Activated CD4-positive, alpha-beta T cell treated with anti-CD3 and anti-CD28 coated beads, Interleukin-2, amount 50 U/mL, for 24 hours (primary cell): ENCODE measurements at places on chromosomes 5 and 9.

GRCh38 chr9:126927419-126927818 lies 12.8 kb downstream of the RALGPS1 start:
- no peak for DNase-seq

GRCh38 chr5:140555747-140556312 lies 1.4 kb downstream of the SRA1 start:
- DNase-seq: no peak

GRCh38 chr5:178324481-178325310 lies 92.1 kb upstream of the PHYKPL start:
- DNase-seq: no peak

- no peak for DNase-seq
These were observed 41.9 kb upstream of the SAP30L start for GRCh38 chr5:154403776-154404387.

DNA sequence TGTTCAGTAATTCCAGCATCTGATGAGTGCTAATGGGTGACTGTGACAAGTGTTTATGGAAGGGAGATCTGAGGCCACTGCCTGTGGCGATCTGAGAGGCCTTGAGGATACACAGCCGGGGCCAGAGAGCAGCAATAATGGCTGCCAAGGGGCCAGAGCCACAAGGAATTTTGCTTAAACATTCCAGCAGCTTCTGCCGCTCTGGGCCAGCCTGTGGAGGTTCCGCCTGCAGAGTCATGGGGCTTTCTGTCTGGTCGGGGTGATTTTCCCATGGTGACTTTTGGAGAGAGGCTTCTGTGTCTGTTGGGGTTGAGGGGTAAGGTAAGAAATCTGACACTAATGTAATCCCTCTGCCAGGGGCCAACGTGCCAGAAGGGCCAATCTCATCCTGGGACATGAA lies 353.5 kb downstream of the ADAMTS6 start:
- DNase-seq: no peak

- DNase-seq: no peak
These were observed 117.8 kb upstream of the SARDH start for GRCh38 chr9:133855802-133856521.

DNA sequence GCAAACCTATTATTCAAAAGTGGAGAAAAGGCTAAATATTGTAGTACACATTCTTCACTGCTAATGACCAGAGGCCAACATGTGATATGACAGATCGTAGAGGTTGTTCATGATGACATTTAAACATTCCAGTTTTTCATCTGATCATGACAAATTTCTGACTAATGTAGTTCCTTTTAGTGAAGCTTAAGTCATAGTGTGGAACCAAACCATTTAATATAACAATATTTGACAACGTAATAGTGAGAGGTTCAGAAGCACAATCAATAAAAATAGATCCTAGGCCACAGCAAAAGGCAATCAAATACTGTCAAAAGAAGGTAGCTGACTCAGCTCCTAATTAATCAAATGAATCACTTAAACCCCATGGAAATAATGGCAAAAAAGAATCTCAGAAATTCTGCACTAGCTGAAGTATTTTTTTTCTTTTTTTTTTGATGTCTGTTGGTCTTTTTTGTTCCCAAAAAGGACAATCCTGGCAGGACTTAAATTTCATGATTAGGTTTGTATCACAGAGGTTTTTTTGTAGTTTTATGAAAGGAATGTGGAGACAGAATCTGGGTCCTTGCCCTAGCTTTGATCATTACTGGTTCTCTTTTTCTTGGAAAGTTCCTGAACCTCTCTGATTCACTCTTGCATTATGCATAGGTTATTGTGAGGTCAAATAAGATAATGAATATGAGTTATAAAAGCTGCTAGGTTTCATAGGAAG lies 795.0 kb downstream of the DTWD2 start:
- no peak for DNase-seq

DNA sequence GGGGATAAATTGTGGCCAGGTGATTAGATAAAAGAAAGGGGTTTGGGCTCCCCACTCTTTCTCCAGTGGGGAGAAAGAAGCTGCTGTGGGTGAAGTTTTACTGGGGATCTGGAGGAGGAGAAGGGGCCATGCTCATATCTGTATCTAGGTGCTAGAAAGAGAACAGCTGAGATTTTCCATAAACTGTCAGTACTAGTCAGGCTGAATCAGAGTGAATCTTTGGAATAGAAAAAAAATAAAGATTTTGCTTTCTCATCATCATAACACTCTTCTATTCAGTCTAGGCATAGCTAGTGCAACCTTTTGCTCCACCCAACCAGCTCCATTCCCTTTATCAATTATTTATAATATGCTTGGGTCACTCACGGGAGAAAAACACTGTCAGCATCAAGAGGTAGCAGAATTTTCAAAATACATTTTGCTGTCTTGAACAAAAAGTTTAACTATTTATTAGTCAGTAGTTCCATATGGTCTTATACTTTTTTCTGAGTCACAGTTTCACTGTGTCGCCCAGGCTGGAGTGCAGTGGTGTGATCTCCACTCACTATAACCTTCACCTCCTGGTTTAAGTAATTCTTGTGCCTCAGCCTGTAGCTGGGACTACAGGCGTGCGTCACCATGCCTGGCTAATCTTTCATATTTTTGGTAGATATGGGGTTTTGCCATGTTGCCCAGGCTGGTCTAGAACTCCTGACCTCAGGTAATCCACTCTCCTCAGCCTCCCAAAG lies 21.3 kb upstream of the ERMP1 start:
- no peak for DNase-seq
